ENCODE measurements at places on chromosomes 6 and 20.

GRCh38 chr6:33688006-33688405 is 23.5 kb downstream of the UQCC2 start:
- DNase-seq: no peak

DNA sequence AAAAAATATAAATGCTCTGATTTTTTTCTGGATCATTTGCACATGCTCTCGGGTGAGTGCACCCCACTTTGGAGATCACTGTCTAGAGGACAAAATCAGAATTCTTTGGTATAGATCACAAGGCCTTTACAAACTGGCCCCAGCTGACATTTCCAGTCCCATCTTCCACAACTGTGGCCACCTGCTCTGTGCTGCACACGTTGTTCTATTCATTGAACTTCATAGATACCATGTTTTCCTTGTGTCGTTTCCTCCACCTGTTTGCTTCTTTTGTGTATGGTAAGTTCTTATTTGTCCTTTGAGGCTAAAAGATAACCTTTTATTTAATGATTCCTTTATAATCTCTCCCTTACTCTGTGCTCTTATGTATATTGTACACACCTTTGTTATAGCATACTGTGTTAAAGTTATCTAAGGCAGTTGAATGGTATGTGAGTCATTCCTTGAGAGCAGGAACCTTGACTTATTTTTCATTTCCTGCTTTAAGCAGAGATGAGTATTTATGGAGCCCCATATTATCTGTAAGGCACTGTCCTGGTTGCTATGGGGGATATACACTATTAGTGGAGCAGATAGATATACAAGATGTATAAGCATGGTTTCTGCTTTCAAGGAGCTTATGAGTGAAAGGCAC is 12.0 kb upstream of the SLC17A5 start:
- no peak for DNase-seq

DNA sequence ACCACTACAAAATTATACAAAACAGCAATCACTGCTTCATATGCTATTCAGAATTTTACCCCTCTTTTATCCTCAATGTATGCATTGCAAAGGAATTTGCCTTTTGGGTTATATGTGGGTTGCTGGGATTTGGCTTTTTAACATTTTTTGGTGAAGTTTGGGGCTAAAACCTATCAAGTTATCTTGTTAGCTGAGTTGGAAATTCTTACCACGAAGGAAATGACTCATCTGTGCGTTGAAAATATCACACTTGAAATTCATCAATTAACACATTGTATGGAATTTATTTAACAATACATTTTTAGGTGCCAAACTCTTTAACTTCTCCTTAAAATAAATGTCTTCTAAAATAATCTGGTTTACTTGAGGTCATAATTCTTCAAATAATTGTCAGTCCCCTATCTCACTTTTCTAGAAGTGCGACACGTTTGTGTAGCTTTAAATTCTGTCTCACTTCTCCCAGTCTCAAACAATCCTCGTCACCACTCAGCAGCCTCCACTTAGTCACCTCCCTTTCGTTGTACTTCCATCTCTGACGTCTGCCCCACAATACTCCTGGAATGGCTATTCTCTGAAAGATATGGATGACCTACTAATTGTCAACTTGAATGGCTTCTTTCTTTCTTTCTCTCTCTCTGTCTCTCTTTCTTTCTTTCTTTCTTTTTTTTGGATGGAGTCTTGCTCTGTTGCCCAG is 88.5 kb downstream of the PHACTR1 start:
- DNase-seq: peak; percentile 41

DNA sequence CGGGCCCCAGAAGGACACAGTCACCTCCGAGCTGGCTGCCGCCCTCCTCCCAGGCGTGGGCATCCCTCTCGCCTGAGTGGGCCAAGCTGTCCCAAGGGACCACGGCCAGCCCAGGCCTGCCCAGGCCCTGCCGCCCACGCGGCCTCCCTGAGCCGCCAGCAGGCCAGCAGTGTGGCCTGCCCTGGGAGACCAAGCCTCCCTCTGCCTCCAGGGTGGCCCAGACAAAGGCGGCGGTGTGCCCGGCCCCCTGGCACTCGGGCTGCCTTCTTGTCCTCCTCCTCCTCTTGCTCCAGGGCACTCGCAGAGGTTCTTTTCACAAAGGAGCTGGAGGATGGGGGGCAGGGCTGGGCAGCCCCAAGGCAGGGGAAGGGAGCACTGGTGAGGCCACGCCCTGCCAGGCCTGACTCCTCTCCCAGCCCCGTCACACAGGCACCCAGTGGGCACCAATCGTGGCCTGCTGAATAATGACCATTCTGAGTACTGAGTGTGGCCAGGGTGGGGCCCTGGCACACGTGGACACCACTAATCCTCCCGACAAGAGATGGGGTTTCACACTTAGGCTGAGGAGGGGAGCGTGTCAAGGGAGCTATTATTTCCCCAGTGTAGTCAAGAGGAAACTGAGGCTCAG is 25.3 kb downstream of the NOL4L start:
- DNase-seq: no peak

GRCh38 chr6:150231525-150231850 is 88.6 kb downstream of the PPP1R14C start:
- DNase-seq: no peak

DNA sequence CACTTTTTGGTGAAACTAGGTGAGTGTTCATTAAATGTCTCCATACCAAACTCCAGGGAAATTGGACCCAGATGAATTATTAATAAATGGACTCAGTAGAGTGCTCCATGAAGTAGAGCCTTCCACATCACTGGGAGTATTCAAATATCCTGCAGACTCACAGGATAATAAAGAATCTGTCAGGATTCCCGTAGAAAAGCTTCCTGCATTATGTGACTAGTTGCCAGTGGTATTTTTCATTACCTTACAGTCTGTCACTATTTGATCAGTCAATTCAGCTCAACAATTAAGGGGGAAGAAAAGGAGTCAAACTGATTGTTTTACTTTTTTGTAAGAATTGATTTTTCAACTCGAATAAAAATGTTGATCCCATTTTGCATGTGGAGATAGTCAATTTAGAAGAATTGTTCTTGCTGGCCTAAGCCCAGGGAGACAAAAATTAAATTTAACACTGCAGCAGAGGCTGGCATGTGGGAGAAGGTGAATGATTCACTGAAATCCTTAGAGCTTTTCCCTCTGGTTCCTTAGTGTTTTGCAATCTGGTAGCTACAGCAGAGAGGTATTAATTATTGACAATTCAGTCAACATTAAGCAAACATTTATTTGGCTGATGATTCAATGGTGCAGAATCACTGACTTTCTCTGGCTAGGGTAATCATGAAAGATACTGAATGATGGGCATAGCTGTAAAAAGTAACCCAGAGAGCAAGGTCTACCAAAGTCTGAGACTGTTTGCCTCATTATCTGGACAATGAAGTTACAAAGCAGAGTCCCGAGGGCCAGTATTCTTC is 442.4 kb downstream of the CD83 start:
- DNase-seq: no peak

GRCh38 chr20:17761604-17762003 is 61.8 kb downstream of the BANF2 start:
- DNase-seq: no peak

DNA sequence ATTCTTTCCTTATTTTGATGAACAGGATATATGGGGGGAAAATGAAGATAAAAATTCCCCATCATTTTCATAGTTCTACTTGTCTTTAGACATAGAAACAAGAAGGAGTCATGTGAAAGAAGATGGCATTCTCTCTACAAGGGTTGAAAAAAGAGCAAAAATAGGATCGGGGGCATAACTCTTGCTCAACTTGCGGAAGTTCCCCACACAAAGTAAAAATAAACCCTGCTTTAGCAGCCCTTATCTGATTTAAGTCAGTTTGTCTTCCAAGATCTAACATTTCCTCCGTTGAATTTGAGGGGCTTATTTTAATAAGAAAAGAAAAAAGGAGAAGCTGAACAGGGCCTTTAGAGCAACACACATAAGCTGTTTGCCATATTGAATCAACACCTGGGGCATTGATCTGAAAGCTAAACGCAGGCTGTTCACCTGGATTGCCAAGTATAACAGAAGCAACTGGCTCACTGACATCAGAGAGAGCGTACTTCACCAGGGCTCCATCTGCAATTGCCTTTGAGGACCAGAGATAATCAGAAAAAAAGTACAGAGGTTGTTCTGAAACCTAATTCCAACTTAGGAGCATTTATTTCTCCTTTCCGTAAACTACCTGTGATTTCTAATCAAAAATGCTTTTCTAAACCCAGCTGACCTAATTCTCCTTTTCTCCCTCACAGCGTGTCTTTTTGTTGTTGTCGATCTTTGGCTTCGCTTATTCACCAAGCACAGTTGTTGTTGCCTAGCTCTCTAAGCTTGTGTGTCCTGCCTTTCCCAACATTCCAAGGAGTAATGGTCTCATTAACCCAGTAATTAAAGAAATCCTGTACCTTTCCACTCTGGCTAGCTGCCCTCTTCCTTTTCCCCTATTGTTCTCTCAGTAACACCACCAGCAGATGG is 568.0 kb downstream of the KIF16B start:
- DNase-seq: peak; percentile 4
